Activated naive CD4-positive, alpha-beta T cell treated with anti-CD3 and anti-CD28 coated beads for 36 hours (primary cell): ENCODE measurements at places on chromosomes 6 and 20. TPM values are rescaled to one million over a fixed set of nuclear protein-coding genes. Genes with fewer than 3 reads are reported as not detected.
A peak's percentile ranks its signal among the peaks of the same experiment; 100 is the strongest.

DNA sequence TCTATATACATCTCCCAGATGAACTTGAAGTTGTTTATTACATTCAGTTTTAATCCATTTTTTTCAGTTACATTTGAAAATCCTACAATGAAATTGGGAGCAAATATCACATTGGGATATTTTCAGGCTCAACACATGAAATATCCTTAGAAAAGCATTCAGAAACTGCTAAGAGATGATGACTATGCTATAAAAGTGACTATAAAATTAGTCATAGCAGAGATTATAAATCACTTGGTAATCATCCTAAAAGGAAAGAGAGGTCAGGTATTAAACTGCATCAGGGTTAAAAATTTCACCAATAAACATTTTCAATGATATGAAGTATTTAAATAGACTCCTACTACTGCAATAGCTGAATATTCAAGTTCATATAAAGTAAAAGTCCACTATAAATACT, 987.7 kb downstream of the GRIK2 start:
- H3K27me3 ChIP-seq, result no peaks in the 10 kb centered on the region
- DNase-seq, result no peak
- no peaks in the 10 kb centered on the region for H3K36me3 ChIP-seq
- no peaks in the 10 kb centered on the region for H3K4me1 ChIP-seq

DNA sequence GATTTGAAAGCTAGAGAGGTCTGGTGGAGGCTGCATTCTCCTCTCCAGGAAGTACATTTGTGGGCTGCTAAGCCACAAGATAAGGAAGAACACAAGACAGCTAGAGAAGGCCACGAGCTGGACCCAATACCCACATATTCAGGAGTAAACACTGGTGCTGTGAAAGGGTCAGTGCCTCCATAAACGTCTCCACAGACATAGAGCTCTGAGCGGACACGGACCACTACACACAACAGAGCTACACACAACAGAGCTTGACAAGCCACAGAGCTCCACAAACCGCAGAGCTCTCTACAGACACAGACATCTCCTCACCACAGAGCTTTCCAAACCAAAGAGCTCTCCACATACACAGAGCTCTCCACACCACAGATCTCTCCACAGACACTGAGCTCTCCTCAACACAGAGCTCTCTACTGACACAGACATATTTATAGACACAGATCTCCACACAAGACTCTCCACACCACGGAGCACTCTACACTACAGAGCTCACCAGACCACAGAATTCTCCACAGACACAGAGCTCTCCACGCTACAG, 51.9 kb downstream of the ERMARD start:
- no peak overlapping the region for H3K4me3 ChIP-seq
- no peak overlapping the region for H3K27ac ChIP-seq
- peaks cover 50% of the 10 kb centered on the region for H3K4me1 ChIP-seq
- DNase-seq, result no peak

- DNase-seq, result peak; percentile 53
- no peaks in the 10 kb centered on the region for H3K27me3 ChIP-seq
- peak overlapping the region; percentile 91 for H3K4me3 ChIP-seq
- peak overlapping the region; percentile 92 for H3K27ac ChIP-seq
Measured at GRCh38 chr20:36574366-36575135, 1.2 kb downstream of the TGIF2 start.

The EPHA7 gene
- not detected for total RNA-seq

The ELOVL4 gene
- total RNA-seq, result 0.33 TPM
